ENCODE measurements at places on chromosomes 16 and 17.

- DNase-seq: no peak
These were observed 155.2 kb upstream of the EEF2KMT start for GRCh38 chr16:5252791-5253190.

DNA sequence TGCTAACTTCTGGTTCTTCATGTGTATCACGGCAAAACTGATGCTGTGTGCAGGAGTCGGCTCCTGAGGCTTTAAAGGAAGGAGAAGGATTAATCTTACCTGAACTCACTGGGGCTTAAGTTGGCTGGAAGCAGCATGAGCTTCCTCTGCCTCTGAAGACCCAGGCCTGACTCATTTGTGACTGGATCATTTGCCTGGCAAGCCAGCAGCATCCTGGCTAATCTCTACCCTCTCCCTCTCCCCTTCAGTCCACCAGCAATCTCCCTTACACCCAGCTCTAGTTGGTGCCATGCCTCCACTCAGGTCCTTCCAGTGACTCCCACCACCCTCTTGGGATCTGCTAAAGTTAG, 150.3 kb downstream of the IRX3 start:
- DNase-seq: no peak

GRCh38 chr16:67431775-67432505, 1.0 kb downstream of the HSD11B2 start:
- DNase-seq: no peak

GRCh38 chr17:66549311-66549704, 246.9 kb downstream of the PRKCA start:
- DNase-seq: no peak

GRCh38 chr17:83180996-83181481, 101.6 kb downstream of the METRNL start:
- DNase-seq: no peak

GRCh38 chr17:65078441-65079160, 22.1 kb upstream of the GNA13 start:
- no peak for DNase-seq

- DNase-seq: no peak
These were observed 19.7 kb upstream of the SPPL2C start for GRCh38 chr17:45824901-45825492.

DNA sequence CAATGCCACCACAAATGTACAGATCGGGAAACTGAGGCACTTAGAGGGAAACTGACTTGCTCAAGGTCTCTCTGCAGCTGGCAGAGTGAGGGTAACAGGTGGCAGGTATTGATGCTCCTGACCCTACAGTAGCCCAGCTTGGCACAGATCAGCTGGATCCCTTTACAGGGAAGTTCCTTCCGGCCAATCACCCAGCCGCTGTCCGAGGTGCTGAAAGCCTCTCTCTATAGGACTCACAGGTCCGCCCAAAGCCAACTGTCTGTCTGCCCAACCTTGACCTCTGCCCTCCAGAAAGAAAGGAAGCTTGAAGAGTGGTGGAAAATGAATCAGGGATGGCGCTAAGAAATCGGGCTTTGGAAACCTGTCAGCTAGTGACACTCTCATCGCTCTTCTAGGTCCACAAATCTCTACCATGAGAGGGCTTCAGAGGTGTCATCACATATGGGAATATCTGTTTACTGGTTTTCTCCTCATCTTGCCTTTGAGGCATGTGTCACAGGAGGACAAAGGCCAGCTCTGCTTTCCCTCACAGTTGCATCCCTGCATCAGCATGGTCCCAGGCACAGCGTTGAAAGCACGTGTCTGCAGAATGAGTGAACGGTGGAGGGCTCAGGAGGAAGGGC, 246.2 kb downstream of the KATNIP start:
- no peak for DNase-seq

Data from NCI-H2107 (cell line).